NCI-H2081 (cell line): ENCODE measurements at places on chromosomes 1 and 21.

DNA sequence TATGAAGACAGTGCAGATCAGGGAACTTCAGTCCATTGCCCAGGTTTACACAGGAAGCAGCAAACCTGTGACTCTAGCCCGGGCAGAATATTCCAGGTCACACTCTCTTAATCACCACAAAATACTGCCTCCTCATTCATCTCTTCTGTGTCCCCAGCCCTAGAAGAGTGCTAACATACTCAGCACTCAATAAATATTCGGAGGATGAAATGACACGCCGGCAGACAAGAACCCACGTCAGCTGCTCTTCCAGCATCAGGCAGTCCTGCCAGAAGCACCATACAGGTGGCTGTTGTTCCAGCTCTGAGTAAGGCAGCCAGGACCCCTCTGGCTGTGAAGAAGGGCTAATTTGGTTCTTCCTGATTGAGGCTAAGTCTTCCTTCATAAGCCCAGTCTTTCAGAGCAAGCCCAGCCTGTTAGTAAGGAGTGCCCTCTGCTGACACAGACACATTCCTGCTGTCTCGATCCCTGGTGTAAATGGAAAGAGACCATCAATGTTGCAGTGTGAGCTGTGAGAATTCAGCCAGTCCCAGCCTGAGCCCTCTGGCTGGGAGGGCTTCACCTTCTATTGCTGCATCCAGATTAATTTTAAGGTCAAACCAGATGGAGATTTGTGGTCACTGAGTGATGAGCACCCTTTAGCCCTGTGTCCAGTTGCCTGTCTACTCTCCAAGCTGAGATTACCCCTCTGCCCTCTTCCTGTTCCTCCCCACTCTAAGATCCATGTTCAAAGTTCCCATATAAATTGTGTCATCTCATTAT lies 45.0 kb upstream of the KIRREL1 start:
- no peak for DNase-seq

GRCh38 chr1:55234016-55234415 lies 18.9 kb upstream of the USP24 start:
- DNase-seq = no peak

- no peak for DNase-seq
These were observed 49.4 kb downstream of the H3-3A start for GRCh38 chr1:226111883-226112261.

DNA sequence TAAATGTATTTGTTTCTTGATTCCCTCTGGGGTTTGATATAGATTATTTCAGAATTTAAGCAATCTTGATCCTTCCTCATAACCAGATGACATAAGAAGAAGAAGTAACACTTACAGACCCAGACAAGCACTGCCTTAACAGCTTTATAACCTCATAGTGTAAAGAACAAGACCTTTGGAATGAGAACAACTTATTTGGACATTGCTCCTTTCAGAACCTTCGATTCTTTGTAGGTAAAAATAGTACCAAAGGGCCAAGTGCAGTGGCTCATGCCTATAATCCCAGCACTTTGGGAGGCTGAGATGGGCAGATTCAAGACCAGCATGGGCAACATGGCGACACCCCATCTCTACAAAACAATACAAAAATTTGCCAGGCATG lies 15.0 kb downstream of the TM2D1 start:
- no peak for DNase-seq

DNA sequence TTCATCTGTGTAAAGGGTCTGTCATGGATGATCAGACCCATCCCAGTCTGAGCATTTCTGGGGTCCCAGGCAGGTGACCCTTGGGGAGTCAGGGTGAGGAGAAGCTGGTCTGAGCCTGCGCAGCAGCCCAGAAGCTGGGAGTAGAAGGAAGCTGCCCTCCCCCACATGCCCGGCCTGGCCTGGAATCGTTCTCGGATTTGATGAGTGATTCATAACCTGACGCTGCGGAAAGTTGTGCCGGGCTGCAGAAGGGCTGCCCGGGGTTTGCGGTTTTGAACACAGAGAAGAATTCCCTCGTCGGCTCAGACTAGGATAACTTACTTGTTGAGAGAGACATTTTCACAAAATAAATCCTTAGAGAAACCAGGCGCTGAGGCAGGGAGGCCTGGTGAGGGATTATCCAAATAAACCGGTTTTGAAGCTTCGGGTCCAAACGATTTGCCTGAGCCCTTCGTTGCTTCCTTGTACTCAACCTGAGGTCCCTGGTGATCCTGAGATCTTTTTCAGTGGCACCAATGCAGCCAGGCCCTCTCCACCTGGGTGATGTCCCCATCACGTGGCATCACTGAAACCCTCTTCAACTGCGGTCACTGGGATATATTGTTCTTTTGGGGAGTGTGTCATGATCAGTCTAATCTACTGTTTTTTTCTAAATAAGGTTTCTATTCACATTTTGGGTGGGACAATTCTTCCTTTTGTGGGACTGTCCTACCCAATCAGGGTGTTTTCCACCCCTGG lies 29.2 kb downstream of the EPHB2 start:
- no peak for DNase-seq

- DNase-seq = no peak
These were observed 1.8 kb upstream of the EXTL1 start for GRCh38 chr1:26019641-26020315.

GRCh38 chr1:151013518-151013917 lies 5.3 kb downstream of the PRUNE1 start:
- DNase-seq = no peak

- no peak for DNase-seq
These were observed 15.9 kb upstream of the IFNAR1 start for GRCh38 chr21:33308586-33309490.

DNA sequence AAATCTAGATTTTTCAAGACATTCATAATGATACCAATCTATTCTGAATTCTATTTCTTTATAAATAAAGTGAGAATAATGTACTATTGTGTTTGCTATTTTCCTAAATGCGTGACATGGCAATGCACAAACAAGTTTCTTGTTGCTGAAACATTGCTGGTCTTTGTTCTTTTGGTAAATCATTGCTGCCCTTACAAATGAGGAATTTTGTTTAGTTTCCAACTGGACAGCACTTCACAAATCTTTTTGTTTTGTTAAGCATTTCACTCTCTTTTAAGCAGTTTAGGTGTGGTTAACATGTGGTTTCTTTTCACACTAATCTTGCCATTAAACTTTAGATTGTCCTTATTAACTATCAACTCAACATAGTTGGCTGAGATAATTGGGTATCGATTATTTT lies 94.6 kb downstream of the LRRC7 start:
- no peak for DNase-seq

DNA sequence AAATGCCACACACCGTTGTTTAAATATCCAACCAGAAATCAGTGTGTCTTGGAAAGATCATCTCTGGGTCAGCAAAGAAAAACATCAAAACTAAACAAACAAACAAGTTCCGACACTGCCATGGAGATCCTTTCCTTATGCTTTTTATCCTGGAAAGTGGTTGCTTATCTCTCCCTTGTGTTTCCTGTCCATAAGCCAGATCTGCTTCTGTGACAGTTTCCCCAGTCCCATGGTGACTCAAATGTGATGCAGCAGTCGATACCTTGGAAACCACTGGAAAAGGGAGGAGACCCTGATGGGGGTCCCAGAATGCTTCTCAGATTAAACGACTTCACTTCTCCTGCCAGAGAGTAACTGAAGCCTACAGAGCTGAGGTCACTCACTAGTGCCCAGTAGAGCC lies 94.7 kb downstream of the DMRTA2 start:
- no peak for DNase-seq

DNA sequence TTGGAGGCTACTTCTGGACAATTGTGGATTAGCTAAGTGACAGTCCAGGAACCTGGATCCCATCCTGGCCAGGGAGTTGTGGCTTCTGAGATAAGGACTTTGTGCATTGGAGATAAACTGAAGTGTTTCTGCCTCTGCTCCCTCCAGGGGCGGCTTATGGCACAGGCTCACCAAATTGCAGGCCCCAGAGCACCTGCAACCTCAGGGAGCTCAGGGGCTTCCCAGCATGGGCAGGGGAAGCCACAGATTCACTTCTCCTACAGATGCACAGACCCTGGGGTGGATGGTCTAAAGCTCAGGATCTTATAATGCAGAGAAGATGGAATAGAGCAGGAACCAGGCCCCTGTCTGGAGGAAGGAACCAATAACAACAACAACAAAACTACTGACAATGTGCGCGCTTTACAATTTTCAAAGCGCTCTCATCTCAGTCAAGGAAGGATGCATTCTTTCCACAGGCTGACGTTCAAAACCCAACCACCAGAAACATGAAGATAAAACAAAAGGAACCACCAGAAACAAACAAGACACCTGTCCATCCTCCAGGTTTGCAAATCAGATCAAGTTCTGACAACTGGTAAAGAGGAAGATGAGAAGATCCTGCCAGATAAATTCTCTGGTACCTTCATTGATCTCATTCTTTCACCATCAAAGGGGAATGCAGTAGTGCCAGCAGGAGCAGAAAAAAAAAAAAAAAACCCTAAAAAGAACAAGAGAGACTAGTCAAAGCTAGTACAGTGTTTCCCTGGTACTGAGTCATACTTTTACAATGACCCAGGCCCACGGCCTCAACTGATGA lies 121.0 kb upstream of the IRF2BP2 start:
- DNase-seq = no peak

- DNase-seq = peak; percentile 96
These were observed 4.1 kb downstream of the NUAK2 start for GRCh38 chr1:205317311-205317917.

DNA sequence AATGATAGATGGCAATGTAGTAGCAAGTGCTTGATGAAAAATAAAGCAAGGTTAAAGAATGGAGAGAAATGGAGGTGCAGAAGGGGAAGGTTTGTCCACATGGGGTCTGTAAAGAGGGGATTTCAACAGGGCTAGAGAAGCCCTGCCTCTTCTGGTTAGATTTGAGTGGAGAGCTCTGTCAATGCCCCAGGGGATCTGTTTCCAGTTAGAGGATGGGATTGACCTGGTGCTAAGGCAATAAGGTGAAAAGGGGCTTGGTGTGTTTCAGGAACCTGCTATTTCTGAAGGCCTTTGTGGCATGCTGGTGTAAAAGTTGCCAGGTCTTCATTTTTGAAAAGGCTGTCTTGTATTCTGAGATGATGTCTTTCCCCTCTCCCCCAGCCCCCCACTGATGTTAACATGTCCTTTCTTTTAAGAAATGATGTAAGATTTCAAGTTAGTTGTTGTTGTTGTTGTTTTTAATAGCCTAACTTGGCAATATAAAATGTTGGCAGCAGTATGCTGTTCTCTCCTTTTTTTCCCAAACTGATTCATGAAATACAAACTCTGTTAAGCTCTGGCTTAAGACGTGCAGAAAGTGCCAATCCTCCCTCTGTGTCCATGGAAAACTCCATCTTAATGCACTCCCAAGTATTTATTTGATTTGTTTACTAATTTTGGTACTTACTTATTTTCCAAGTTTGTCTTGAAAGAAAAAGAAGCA lies 370.3 kb upstream of the ADGRL2 start:
- no peak for DNase-seq

- no peak for DNase-seq
These were observed 35.6 kb downstream of the HSPG2 start for GRCh38 chr1:21901473-21901847.

DNA sequence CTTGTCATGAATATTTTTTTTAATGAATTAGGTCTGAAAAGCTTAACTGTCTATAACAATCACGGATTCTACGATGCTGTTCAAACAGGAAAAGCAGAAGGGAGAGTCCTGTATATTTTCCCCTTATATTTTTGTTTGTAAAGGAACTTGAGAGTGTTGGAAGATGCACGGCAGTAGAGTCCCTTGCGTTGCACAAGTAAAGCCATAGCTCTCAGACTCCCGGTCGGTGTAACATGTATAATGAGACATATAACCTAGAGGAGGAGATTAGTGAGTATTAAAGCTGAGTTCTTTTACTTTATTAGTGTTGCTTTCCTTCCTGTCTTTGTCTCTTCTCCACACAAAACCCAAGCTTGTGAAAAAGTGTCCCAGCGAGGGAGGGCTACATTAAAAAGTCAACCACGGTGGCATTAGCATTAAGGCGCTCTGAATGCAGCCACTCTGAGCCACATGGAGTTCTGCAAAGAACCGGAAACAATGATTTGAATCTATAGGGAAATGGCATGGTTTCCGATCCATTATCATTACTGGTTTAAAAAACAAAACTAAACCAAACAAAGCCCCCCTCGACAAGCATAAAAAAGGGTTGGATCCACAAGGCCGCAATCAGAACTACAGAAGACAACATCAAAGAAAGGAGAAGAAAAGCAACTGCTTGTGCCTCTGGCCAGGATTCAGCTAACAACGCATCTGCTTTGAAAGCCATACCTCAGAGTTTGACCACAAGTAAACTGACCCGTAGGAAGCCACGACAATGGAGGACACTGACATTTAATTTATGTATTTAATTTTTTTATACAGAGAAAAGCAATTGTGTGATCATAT lies 356.8 kb downstream of the LMO4 start:
- DNase-seq = peak; percentile 6

GRCh38 chr1:24074817-24075589 lies 36.9 kb downstream of the MYOM3 start:
- no peak for DNase-seq

- DNase-seq = no peak
These were observed 95.7 kb downstream of the AKT3 start for GRCh38 chr1:243754348-243754747.

DNA sequence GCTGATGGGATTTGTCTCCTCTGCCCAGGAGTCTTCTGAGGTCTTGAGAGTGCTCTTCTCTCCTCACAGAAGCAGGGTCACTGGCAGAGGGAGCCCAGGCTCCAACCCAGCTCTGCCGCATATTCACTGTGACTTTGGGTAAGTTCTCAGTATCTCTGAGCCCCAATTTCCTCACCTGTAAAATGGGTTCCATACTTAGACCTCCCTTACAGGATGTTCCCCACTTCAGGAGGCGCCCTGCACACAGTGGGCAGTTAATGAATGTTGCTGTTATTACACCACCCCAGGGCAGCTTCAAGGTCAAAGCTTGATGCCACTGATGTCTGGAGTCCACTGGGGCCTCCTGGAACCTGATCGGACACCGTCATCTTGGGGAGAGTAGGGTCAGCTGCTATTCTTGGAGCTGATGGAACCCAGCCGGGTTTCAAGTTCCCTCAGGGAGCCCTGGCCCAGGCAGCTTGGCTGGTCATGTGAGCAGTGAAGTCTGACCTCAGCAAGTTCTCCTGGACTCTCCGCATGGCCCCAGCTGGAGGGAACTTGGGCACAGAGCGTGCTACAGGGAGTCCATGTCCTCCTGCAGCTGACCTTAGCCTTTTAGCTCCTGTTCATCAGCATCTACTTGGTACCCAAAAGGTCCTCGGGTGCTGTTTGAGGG lies 21.8 kb downstream of the COA7 start:
- DNase-seq = no peak
